HTR-8/SVneo (cell line): ENCODE measurements at places on chromosomes 7 and 10.

GRCh38 chr10:121027371-121027770, 176.2 kb downstream of the WDR11 start:
- DNase-seq: no peak

GRCh38 chr7:90175667-90176066, 21.4 kb downstream of the STEAP1 start:
- DNase-seq: no peak

DNA sequence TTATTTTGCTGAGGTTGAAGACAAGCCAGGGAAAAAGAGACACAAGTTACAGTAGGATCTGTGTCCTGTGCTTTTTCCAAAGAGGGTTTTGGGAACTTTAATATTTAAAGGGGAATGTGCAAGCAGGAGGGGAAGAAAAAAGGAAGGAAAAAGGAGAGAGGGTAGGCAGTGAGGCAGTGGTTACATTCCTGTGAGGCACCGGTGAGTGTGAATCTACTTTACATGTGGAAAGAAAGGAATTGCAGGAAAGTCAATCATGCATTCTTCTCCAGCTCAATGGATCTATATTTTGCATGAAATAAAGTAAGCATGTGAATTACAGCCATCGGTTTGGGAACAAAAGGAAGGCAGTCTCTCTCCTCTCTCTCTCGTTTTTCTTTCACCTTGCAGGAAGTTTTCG, 12.6 kb upstream of the DYNC2I1 start:
- DNase-seq: no peak

- DNase-seq: no peak
Observed at GRCh38 chr10:131977323-131978096, 4.2 kb downstream of the BNIP3 start.

GRCh38 chr7:37095122-37095521, 353.5 kb downstream of the ELMO1 start:
- DNase-seq: no peak

GRCh38 chr7:26409661-26410547, 118.2 kb downstream of the SNX10 start:
- no peak for DNase-seq

- peak; percentile 31 for DNase-seq
Observed at GRCh38 chr10:72567889-72568640, 57.8 kb downstream of the MICU1 start.

GRCh38 chr10:132241496-132241895, 54.7 kb downstream of the DPYSL4 start:
- no peak for DNase-seq

DNA sequence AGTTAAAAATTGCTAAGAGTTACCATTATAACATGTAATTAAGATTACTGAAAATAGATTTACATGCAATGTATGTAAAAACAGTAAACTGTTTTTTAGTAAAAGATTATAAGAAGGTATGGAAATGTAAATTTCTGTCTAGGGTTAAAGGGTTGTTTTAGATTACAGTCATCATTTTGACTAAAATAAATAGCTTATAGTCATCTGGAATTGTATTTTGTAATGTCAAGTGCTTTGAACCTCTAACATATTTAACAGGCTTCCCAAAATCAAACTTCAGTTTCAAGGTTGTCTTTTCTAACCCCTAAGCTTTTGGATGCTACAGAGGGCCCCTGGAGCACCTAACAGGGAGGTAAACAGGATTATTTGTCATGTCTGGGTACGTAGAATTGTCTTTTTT, 35.0 kb upstream of the ZNF746 start:
- no peak for DNase-seq

DNA sequence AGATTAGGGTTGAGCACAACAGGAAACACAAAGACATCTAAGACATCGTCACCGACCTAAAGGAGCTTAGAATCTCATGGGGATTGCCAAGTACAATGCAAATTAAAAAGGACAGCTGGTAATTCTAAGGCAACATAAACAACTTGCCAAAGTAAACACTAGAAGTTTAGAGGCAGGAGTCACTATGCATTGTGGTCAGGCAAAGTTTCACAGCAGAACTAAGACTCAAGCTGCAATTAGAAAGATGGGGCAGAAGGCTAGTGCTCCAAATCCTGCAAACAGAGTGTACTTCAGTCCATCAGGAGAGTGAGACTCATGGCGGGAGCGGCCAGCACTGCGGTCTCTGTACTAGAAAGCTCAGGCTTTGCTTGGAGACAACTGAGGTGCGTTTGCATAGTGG, 52.7 kb downstream of the HIPK2 start:
- no peak for DNase-seq

GRCh38 chr10:94061026-94061425, 67.3 kb downstream of the PLCE1 start:
- DNase-seq: no peak

DNA sequence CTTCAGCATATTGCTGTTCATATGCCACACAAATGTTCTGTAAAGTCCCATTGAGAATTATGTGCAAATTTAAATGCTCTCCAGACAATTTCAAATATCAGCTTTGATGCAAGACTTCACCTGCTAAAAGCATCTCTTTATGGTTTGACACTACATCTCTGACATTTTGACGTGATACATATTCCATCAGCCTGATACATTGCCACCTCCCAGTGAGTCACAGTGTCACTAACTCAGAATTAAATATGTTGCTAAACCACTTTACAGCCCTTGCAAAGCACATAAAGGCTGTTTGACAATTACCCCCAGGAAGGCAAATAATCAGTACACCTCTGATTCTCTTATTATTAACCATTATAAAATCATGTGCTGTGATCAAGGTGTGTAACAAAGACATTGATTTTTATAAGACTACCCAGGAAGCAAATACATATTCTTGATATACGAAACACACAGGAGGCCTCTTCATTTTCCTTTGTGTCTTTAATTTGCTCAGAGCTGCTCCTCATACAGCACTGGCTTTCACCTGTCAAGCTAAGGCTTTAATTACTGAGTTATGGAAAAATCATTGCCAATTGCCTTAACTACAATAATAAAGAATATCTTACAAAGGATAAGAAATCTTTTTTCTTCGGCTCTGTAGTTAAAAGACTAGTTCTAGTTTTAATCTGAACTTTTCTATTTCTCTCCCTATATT, 547.5 kb upstream of the C7orf33 start:
- no peak for DNase-seq

- DNase-seq: no peak
Observed at GRCh38 chr7:45980973-45981372, 59.9 kb upstream of the IGFBP3 start.

DNA sequence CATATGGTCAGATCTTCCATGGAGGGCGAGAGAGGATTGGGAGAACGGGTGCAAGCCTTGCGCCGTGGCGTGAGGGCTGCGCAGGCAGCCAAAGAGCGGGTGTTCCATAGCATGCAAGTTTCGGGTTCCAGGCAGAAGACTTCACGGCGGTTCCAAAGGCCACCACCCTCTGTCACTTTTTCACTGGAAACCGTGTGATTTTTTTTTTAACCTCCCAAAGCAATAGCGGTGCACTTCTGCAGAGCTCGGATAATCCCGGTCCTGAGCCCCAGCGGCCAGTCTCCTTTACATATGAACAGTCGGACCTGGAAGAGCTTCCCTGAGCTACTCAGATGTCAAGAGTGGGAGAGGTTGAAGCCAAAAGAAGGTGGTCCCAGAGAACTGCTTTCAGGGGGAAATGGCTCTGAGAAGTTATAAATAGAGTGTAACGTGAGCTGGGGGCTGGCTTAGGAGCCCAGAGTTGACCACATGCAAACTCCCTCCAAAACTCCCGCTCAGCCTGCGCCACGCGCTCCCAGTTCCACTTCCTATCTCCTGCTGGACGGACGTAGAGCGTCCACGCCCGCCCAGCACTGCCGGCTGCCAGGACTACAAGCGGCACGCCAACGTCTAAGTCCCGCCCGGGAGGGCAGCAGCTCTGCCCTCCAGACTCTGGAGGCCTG, at the start of gene MEOX2:
TSS of gene MEOX2 (minus strand) at position 389 of the 662 bp plus-strand sequence. CDS start at position 108, 281 bp downstream.
- DNase-seq: no peak

DNA sequence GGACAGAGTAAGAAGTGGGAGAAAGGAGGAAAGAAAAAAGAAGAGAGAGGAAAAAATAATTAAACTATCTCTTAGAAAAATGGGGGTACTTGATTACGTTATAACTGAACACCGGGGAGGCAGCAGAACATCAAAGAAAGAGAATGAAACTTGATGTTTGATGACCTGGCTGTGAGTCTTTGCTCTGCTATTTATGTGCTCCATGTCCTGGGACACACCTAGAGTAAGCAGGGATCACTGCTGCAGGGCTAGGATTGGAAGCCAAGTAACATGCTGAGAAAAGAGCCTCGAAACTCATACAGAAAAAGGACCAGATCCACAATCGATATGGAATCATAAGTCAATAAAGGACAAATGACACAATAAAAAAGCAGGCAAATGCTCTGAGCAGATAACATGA, 56.7 kb upstream of the COL13A1 start:
- DNase-seq: no peak

DNA sequence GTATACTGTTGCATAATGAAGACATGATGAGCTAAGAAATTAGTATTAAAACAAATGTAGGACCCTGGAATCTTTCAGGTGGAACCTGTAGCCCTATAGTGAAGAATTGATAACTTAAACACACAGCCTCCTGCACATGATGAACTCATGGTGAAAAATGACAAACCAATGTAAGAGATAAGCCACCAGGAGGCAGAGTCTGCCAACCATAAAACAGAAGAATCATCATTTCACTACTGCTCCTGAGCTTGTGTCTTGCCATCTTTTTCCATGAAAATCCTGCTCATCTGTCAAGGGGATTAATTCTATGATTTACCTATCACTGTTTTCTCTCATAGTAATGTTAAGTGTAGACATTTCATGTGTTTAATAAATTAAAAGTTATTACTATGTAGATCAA, 363.9 kb downstream of the MALRD1 start:
- DNase-seq: no peak

GRCh38 chr7:84637568-84638338, 443.2 kb upstream of the SEMA3A start:
- peak; percentile 45 for DNase-seq

DNA sequence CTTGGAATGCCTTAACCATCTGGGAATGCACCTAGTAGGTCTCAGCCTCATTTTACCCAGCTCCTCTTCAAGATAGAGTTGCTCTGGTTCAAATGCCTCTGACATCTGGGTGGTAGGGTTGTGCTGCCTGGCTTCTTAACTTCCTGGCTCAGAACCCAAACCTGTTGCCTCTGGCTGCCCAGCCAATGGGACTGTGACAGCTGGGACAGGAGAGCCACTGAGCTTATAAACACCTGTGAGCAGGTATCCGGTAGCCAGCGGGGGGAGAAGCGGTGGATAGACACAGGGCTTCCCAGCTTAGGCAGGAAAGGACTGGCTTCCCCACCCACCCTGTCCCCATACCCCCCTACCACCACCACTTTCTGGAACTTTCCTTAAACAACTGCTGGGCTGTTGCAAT, 115.8 kb upstream of the CARD11 start:
- no peak for DNase-seq

- no peak for DNase-seq
Observed at GRCh38 chr10:107072786-107073185, 91.7 kb downstream of the SORCS1 start.

DNA sequence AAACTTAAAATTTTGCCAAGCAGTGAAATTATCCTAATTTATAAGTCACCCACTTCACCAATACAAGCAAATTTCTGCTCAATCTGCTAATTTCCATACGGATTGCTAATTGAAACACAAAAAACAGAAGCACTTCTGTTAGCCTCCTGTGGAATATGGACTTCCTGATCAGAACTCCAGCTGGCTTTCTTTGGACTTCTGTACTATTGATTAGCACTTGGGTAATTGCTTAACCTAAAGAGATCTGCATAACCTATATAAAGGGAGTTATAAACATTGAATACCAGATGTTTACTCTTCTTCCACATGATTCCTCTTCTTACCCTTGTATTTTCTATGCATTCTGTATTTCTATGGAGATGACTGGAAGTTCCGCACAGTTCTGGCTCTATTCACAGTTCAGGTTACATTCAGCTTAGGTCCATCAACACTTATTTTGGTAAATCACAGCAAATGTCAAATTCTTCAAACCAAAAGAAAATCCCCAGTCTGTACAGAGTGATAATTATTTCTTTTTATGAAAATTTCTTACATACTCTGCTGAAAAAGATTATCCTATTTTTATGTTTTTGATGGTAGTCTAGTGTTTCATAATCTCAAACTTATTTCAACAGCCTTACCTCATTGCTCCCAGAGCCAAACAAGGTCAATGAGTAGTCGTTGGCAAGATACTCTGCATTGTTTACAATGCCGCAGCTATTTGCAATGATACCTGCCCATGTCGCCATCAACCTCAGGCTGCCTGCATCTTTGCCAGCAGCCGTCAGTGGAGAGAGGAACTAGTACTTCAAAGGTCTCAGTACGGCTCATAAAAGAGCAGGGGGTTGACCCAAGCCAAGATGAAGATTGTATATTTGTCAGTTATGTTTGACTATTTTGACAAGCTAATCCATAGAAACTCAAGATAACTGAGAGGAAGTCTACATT, 225.6 kb downstream of the AHR start:
- DNase-seq: no peak
